Mucosa of gallbladder (tissue), 1 donor: ENCODE measurements at places on chromosomes 4 and X. TPM values are rescaled to one million over a fixed set of nuclear protein-coding genes. Genes with fewer than 3 reads are reported as not detected.

- no peak for DNase-seq
Measured at GRCh38 chr4:10087152-10087791, 29.3 kb downstream of the WDR1 start.

DNA sequence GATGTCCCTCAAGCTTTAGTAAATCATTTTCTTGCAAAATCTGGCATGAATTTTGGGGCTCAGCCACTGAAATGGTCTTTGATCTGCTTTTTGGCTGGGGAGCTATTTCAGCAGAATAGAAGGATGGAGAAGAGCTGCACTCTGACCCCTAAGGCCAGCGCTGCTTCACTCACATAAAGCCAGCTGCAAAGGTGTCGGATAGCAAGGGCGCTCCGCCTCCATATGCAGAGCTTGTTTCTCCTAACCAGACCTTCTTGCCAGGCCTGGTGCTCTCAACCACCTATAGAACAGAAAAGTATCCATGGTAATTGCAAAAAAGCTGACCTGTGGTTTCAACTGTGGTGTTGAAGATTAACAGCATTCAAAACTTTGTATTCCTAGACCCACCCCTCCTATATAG, 24.1 kb upstream of the COQ2 start:
- DNase-seq = no peak

- no peak for DNase-seq
Measured at GRCh38 chr4:127959794-127960193, 5.2 kb downstream of the MFSD8 start.

GRCh38 chr4:184251670-184251980, 34.0 kb upstream of the ENPP6 start:
- DNase-seq = no peak

- DNase-seq = no peak
Measured at GRCh38 chrX:109839694-109840567, 106.9 kb upstream of the ACSL4 start.

DNA sequence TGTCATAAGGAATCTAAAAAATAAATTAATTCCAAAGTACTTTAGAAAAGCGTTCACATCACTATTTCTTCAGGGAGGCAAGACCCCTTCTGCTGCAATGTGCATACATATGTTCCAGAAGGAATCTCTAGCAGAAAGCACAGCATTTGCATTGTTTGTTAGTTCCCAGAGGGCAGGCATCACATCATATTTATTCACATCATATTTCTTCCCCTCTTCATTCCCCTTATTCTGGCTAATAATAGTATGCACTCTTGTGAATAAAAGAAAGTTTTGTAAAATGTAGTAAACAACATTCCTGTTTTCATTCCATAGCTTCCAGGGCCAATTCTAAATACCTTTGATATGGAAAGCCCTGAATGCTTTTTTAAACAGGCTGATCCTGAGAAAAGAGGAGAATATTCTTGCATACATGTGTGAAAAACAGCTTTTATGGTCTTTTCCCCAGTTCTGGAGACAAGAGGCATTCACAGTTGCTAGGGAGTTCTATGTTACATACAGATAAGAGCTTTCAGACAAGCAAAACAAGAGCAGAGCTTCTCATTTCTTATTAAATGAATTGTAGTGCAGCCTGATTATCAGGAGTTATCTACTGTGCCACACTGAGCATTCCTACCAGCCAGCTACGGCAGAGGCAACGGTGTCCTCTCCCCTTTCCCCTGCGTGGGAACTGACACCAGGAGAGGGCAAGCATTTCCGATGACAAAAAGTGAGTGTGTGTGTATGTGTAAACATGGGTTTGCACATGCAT, 15.2 kb downstream of the GATB start:
- DNase-seq = no peak

GRCh38 chr4:6967846-6968340, 58.3 kb downstream of the TBC1D14 start:
- no peak for DNase-seq

- DNase-seq = no peak
Measured at GRCh38 chr4:8278421-8279287, 9.1 kb downstream of the HTRA3 start.

The MAP7D3 gene
- total RNA-seq = 6.3 TPM

The SLC26A1 gene
- 4.3 TPM for total RNA-seq

The MAGEB5 gene
- total RNA-seq = not detected

The BANK1 gene
- total RNA-seq = 2.9 TPM

The EPHA5 gene
- total RNA-seq = 0.14 TPM

The TMEM131L gene
- 11.7 TPM for total RNA-seq

The MID1 gene
- total RNA-seq = 30.6 TPM

The SCML2 gene
- 0.92 TPM for total RNA-seq

The MTTP gene
- total RNA-seq = 3.8 TPM
